ENCODE measurements at places on chromosomes 12 and 14.

DNA sequence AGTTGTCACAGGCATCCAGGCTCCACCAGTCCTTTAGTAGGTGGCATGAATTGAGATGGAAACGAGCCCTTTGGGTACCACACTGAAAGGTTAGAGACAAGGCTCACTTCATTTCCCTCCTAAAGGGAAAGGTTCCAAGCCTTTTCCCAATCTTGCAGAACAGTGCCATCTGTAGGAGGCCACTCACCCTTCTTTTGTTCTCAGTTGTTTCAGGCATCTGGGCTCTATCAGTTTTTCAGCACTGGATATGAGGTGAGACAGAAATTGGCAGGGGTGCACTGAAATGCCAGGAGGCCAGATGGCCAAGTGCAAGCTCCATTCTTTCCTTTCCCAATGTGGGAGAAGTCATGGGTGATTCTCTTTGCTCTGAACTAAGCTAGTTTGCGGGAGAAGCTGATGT is 15.2 kb downstream of the FBXO33 start:
- DNase-seq = no peak

DNA sequence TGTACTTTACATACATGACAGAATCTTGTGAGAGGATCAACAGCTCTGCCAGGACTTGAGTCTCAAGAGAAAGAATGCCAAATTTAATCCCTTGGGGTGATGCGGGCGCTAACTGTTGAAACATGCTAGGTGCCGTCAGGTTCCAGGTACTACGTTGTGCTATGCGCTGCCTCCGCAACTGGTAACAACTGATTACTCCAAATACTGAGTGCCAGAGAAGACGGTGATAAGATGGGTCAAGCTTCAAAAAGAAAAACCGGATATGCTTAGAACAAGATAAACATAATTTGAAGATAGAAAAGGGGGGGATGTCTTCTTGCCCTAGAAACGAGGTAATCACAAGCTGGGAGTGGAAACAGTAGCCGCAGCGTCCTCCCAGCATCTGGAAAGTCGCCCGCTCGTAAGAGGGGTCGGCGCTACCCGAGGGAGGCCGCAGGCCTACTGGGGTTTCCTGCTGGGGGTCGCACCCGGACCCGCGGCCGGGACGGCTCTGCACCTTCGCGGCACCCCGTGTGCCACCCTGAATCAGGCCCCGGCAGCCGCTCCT is 678 bp downstream of the ZBTB25 start:
- peak; percentile 39 for DNase-seq

DNA sequence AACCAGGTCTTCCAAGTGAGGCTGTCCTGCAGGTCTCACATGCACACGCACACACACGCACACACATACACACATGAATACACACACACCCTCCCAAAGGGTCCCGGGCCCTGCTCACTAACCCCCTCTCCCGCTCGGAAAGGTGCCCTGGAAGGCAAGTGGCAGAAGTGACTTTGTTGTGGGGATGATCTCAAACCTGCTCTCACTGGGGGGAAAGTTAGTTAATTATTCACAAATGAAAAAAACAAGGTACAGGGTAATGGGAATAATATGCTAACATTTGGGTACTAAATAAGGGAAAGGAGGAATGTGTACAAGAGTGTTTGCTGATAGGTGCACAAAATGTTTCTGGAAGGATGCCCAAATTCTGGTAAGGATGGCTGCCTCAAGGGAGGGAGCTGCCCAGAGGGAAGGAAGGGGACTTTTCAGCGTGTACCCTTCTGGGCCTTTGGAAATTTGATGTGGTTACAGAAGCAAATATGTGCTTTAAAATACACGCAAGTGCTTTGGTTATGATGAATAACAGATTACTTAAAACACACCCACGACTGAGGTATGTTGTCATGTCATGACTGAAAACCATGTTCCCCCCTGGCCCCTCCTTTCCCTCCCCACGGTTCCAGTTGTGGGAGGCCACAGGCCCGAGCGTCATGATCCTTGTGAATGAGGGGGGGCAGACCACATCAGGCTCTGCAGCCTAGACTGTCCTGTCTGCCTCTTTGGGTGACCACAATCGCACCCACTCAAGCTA is 43.3 kb upstream of the PLEKHG6 start:
- DNase-seq = peak; percentile 73

DNA sequence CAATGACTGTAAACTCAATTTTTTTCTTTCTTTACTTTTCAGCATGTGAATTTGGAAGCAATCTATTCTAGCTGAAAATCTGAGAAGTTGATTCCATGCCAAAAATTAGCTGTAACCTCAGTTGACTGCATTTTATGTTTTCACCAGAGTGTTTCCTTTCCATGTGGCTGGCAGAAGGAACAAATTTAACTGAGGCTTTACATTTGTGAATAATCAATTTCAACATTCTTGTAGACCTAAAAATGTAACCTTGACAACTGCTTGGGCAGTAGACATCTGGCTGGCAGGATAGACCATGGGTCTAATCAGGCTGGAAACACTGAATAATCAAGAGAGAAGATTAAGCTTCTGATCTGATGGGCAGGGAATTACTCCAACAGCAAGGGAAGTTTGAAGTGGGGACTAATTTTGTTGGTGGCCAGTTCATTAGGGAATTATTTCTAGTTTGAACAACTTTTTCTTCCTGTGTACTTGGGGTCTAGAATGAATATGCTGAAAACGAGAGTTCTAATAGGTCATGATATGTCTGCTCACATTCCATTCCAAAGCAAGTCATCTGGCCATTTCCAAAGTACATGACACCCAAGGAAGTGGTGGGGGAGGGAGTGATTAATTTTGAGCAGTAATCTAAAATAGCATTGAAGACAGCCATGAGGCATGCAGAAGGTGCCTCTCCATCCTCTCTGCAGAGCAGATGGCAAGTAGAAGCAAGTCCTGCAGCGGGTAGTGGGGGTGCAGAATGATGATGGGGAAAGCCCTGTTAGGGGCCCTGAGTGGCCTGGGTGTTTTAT is 68.2 kb downstream of the ATP23 start:
- DNase-seq = no peak

GRCh38 chr12:42652048-42652447 is 62.5 kb upstream of the PRICKLE1 start:
- DNase-seq = no peak

- no peak for DNase-seq
These were observed 359.9 kb downstream of the RGS6 start for GRCh38 chr14:72291908-72292688.

- peak; percentile 2 for DNase-seq
These were observed 233.3 kb upstream of the PPFIA2 start for GRCh38 chr12:81992461-81992860.

- no peak for DNase-seq
These were observed 200.9 kb downstream of the TMEM132C start for GRCh38 chr12:128467882-128468281.

DNA sequence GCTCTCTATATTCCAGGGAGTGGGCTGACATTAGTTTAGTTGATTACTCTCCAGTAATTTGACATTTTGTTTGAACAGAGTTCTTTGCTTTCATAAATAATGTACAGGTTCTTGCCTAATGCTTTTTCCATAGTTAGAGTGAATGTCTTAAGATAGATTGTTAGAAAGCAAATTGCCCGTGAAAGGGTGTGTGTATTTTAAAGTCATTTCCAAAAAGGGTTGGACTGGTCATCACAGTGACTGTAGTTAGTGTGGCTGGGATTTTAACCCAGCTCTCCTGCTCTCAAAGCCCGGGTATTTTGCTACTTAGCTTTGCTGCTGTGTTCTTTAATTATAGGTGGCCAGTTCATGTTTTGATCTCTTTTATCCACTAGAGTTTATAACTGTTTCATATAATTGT is 74.2 kb downstream of the DNAH10 start:
- no peak for DNase-seq

GRCh38 chr12:132213359-132214160 is 69.3 kb downstream of the NOC4L start:
- no peak for DNase-seq

All from activated naive CD4-positive, alpha-beta T cell treated with Interleukin-2 at 50 U/mL for 16 hours (primary cell).